ENCODE measurements at places on chromosomes 16 and 17. TPM values are rescaled to one million over a fixed set of nuclear protein-coding genes. Genes with fewer than 3 reads are reported as not detected.

- no peak for DNase-seq
Observed at GRCh38 chr16:67723911-67724305, 4.8 kb upstream of the GFOD2 start.

DNA sequence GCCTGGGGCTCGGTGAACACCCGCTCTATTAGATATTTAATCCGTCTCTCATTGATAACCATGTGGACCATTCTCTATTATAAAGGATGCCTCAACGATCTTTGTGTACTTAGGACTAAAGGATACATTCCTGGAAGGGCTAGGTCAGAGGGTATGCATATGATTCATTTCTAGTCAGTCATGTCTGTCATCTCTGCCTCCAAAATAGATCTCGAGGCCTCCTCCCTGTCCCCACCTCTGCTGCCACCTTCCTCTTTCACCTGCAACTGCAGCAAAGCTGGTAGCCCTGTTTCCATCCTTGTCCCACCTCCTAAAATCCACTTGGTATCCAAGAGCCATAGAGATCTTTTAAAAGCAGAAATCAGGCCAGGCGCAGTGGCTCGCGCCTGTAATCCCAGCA lies 121.5 kb downstream of the KATNIP start:
- DNase-seq, result no peak

Gene TERB1
- not detected for total RNA-seq

Gene ABCC6
- total RNA-seq, result 0.81 TPM

Gene JPT2
- 97.4 TPM for total RNA-seq

All from H7 (cell line).